ENCODE measurements at places on chromosomes 13 and 19. TPM values are rescaled to one million over a fixed set of nuclear protein-coding genes. Genes with fewer than 3 reads are reported as not detected.

FFAR1 gene
- not detected for total RNA-seq

P2RY11 gene
- 25.6 TPM for total RNA-seq

GRCh38 chr13:87677043-87677495 is 5.9 kb downstream of the SLITRK5 start:
- DNase-seq = no peak

GRCh38 chr19:19615086-19615485 is 3.4 kb downstream of the PBX4 start:
- no peak for DNase-seq

GRCh38 chr19:7959211-7959610 is 15.7 kb upstream of the TIMM44 start:
- no peak for DNase-seq

- DNase-seq = peak; percentile 61
These were observed 77.4 kb upstream of the PCDH8 start for GRCh38 chr13:52925775-52926285.

GRCh38 chr13:46982856-46983582 is 86.2 kb upstream of the HTR2A start:
- DNase-seq = no peak

GRCh38 chr13:84352946-84353345 is 470.7 kb upstream of the SLITRK1 start:
- DNase-seq = no peak

DNA sequence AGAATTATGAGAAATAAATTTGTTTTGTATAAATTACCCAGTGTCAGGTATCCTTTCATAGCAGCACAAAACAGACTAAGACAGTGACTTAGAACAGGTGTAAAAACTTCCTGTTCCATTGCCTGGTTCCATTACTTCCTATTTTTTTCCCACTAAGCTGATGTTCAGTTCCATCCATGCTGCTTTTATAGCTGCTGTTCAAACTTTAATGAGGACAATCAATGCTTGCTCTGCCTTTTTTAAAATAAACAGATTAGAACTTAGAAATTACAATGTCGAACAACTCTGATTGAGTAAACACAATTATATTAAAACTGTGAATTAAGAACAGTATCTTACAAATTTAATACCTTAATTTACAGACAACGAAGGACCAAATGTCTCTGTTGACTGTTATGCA is 818.9 kb downstream of the OLFM4 start:
- DNase-seq = no peak

- DNase-seq = no peak
These were observed 1.4 kb downstream of the LGALS14 start for GRCh38 chr19:39705578-39706188.

- DNase-seq = no peak
These were observed 14.5 kb downstream of the ZNF426 start for GRCh38 chr19:9523885-9524474.
